ENCODE measurements at places on chromosomes 3 and 15.

- no peak for DNase-seq
Measured at GRCh38 chr3:146561879-146562278, 17.5 kb upstream of the PLSCR1 start.

DNA sequence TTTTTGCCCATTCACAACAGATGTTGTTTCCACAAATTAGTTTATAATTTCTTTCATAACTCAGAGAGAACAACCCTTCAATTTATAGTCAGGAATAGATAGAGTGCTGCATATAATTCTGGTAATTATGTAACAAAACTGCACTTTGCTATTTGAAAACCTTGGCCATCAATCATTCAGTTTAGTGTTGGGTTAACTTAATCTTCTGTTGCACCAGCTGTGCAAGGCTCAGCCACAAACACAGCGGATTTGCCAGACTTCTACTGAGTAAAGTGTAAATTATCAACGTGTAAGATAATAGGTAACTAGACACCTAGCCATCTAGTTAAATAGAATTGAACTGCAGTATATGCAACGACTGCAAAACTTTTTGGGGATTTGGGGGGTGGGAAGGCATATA, 1064.3 kb upstream of the EPHA6 start:
- DNase-seq: no peak

DNA sequence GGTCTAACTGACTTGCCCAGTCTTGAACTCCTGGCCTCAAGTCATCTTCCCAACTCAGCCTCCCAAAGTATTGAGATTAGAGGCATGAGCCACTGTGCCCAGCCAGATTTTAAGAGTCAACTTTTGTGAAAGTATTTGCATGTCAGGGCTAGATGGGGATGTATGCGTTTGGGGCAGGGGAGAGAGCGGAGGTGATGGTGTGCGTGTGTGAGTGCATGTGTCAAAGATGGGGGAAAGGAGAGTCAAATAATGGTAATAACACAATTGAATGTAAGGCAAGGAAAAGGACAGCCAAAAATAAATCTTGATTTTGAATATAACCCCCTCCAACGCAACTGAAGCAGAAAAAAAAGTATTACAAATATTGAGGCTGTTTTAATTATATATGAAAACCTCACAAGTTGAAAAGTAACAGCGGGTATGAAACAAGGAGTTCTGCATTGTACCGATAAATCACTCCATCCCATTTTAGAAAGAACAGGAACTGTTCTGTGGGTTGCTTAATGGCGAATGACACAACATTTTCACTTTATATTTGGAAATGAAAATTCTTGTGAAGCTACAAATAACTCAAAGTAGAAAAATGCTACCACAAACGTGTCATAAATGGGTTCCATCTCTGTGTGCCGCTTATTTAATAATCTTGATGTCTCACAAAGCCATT, 29.9 kb upstream of the LDHAL6B start:
- DNase-seq: no peak

DNA sequence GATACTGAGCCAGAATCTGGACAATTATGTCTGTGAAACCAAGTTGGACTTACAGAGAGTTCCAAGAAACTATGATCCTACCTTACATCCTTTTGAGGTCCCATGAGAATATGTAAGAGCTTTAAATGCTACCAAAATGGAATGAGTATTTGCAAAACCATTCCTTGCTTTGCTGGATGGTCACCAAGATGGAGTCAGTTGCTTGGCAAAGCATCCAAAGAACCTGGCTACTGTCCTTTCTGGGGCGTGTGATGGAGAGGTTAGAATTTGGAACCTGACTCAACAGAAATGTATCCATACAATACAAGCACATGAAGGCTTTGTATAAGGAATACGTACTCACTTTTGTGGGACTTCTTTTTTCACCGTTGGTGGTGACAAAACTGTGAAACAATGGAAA, 36.2 kb downstream of the AP4E1 start:
- DNase-seq: no peak

DNA sequence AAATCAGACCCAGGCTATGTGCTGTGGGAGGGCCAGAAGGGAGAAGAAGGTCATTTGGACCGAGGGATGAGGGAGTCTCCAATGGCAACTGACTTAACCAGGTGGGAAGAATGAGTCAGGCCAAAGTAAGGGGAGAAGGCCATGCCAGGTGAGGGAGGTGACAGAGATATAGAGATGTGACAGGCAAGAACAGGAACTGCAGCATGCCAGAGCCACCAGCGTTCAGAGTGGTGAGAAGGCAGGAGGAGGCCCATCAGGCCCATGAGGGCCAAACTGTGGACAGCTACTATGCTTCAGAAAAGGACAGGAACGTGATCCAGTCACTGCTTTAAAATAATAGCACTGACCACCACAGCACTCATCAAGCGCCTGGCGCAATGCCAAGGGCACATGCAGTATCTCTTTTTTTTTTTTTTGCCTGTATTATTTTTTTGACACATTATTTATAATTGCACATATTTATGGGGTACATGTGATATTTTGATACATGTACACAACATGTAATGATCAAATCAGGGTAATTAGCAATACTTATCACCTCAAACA, 154.3 kb upstream of the IGF1R start:
- DNase-seq: no peak
